GM18507 (cell line): ENCODE measurements at places on chromosomes 4 and X.

- no peak for DNase-seq
Observed at GRCh38 chr4:121272526-121272925, 108.3 kb downstream of the QRFPR start.

GRCh38 chr4:44984083-44984482 is 257.7 kb upstream of the GNPDA2 start:
- no peak for DNase-seq

DNA sequence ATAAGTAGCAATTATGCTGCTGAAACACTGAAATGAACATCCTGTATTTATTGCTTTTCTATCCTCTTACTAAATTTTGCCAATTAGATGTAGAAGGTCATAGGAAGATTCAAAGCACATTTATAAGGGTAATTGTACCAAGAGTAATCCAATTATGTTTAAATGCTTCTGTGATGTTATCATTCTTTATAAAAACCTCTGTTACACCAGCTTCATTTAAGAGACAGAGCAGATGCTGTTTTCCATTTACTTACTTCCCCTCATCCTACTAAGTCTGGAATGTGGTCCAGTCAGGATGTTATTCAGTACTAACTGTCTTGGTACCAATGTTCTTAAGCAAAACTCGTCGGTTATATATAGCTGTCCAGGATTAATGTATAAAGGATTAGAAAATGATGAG is 539.6 kb downstream of the PDHA2 start:
- DNase-seq = no peak

- no peak for DNase-seq
Observed at GRCh38 chrX:8851231-8851886, 50.2 kb upstream of the FAM9A start.

- DNase-seq = no peak
Observed at GRCh38 chrX:150529587-150529986, 38.8 kb upstream of the MTM1 start.

GRCh38 chr4:17787315-17787714 is 5.9 kb upstream of the FAM184B start:
- DNase-seq = no peak

DNA sequence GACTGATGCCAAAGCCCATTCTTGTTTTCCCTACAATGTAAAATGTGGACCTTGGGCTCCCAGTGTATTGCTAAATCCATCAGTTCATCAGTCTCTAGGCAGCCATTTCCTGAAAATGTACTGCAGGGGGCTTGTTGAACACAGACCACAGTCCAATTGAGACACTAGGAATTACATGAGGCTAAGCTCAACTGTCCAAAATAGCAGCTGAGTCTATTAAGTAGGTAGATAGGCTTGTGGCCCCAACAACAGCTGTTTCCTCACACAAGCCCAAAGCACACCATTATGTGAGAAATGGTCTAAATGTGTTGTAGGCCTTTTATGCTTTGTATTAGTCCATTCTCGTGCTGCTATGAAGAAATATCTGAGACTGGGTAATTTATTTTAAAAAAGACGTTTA is 60.0 kb upstream of the PAK3 start:
- DNase-seq = no peak

DNA sequence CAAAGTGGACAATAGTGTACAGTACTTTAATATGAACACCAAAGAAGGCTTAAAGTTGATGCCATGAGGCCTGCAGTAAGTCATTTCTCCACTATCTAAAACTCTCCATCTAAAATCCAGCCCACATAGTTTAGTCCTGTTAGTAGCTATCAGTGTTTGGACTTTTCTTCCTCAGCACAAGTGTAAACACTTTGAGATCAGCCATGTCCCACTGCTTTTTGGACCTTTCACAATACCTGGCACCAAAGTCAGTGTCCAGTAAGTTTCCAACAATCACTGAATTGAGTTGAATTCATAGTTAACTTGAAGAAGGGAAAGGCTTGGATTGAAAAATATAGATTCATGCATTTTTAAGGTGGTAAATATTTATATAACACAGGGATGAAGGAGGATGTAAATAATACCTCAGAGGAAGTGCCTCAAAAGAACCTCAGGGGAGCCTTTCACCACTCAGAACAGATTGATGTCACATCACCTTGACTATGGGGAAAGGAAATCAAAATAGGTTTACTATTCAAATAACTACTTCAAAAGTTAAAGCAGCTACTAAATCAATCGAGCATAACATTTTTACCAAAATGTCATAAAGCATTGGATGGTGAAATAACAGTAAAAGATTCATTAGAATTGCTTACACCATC is 76.7 kb downstream of the FTHL17 start:
- no peak for DNase-seq

- no peak for DNase-seq
Observed at GRCh38 chrX:19785647-19786046, 101.8 kb downstream of the SH3KBP1 start.

DNA sequence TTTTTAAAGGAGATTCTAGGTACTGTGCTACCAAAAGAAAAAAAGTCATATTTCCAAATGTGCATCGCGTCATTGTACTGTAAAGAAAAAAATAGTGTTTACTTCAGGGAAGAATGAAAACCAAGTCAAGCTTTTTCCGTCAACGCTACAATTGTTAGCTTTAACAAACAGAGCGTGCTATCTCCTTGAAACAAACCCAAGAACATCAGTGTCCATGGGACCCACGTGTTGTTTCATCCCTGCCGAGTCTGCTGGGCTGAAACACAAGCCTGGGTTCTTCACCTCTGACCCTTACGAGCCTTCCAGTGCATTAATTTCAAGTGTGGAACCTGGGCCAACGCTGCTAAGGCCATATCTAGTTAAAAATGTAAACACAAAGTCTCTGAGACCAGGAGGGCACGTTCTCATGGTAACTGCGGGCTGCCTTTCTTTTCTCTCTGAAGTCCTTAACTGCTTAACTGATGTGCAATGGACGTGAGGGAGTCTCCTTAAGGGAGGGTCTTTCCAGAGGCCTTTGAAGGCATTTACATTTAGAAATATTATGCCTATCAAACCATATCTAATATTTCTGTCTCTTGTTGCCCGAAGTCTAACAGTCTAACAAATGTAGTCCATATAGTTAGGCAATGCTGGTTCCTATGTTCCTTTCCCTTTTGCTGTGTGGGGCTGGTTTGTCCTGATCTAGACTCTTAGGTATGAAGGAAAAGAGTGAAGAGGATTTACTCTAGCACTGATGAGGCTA is 36.3 kb downstream of the ING2 start:
- no peak for DNase-seq

GRCh38 chrX:73838123-73838522 is 275.1 kb downstream of the CHIC1 start:
- DNase-seq = no peak

DNA sequence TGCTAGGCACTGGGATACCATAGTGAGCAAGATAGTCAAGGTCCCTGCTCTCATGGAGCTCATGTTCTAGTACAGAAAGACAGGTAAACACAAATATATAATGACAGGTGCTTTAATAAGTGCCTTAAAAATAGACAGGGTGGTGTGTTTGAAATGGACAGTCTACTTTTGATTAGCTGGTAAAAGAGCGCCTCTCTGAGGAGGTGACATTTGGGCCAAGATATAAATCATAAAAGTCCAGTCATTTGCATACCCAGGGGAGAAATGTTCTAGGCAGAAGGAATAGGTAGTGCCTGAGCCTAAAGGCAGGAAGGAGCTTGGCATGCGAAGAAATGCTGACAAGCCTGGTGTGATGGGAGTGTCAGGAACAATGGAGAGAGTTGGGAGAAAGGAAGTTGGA is 83.6 kb downstream of the DNAAF6 start:
- no peak for DNase-seq

DNA sequence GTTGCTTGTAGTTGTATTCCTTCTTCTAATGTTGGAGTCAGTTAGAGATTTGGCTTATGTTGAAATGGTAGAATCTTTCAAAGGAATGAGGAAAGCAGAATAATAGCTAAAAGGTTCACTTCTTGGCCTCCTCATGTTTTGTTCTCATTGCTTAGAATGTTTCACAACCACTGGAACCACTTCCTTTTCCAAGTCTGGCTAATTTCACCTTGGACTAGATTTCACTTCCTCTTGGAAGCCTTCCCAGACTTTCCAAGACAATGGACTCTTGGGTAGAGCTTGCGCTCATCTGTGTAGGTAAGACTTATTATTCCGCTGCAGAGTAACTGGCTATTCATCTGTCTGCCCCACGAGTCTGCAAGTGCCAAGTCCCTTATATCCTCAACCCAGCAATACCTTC is 8.3 kb downstream of the SPATA18 start:
- no peak for DNase-seq

DNA sequence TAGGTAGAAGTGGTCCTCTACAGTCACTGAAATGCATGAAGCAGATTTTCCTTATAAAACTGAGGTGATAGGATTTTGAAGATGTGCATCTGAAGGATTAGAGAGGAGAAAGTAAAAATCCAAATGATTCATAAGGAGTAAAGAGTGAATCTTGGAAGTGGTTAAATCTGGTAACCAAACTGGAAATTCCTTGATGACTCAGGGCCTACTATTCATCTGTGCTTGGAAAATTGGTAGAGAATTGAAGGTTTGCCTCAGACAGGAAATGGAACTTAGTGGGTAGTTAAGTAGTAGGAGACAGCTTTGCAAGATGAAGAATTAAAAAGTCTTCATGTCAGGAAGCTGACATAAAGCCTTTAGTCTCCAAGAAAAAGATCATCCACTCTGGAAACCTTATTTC is 368.9 kb upstream of the CTSO start:
- no peak for DNase-seq

- DNase-seq = no peak
Observed at GRCh38 chrX:76921176-76921575, 493.7 kb downstream of the MAGEE1 start.

DNA sequence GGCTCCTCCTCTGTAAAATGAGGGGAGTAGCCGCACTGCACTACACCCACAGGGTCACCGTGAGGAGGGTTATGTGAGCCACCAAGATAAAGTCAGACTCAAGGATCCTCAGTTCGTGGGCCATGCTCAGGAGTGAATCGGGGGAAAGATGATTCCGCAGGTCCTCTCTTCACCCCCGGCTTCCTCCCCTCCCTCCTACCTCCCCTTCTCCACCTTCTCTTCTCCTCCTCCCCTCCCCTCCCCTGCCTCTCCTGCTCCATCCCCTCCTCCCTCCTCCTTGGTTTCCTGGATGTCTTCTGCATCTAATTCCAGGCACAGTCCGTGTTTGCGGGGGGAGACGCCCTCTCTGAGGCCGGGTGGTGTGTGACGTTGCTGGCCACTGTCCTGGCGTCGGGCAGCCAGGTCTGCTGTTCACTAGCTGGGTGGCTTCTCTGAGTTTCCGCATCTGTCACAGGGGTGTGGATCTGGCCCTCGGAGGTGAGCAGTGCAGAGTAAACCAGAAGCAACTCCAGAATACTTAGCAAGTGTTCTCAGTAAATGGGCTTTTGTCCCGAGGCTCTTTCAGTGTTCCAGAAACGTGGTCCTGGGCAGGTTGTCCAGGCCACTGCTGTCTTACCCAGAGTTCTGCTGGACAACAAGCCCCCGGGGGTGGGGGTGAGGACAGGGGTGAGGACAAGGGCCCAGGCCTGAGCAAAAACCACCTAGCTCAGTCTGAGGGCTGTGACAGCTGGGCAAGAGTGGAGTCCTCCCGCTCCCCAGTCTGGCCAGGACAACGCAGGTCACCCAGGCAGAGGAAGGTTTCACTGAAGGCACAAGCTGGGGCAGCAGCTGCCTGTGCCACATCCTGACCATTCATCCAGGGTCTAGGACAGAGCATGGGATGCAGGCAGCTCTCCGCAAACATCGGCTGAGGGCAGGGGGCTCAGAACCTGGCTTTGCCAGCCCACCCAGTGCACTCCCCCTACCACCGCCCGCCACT is 92.4 kb downstream of the PPP2R2C start:
- no peak for DNase-seq

DNA sequence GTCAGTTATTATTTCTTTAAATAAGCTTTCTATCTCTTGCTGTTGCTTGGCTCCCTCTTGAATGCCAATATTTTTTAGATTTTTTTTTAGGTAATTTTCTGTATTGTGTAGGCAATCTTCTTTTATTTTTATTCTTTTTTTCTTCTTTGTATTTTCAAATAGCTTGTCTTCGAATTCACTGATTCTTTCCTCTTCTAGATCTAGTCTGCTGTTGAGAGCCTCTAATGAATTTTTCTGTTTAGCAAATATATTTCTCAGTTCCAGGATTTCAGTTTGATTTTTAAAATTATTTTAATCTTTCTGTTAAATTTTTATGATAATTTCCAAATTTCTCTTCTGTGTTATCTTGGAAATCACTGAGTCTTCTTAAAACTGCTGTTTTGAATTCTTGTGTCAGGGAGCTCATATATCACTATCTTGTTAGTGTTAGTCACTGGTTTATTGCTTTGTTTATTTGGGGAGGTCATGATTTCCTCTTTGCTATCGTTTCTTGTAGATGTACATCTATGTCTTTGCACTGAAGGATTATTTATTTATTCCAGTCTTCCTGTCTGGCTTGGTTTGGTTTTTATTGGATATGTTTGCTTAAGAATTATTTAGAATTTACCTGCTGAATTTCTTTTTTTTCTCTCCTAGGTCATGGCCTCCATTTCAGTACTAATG is 39.9 kb upstream of the GPRIN3 start:
- DNase-seq = no peak

DNA sequence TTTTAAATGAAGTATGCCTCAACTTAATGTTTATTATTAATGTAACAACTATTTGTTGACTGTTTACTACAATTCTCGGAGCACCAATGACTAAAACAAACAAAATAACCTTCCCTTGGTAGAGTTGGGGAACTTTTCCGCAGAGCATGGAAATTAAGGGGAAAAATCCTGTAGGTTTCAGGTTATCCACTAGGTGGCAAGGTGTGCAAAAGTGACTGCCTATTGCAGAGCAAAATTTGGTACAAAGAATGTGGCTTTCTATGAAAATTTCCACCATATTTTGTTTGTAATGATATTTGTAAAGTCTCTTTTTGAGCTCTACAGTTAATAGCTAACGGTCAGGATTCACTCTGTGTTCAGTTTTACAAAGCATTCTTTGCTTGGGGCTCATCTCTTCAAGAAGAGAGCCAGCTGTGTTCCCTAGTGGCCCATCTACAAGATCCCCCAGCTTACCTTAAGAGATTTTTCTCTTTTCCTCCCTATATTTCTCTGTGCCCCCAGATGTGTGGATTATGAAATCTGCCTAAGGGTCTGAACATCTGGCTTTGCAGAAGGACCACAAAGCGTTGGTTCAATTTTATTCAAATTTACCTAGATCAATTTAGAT is 61.1 kb downstream of the FBXO8 start:
- no peak for DNase-seq

DNA sequence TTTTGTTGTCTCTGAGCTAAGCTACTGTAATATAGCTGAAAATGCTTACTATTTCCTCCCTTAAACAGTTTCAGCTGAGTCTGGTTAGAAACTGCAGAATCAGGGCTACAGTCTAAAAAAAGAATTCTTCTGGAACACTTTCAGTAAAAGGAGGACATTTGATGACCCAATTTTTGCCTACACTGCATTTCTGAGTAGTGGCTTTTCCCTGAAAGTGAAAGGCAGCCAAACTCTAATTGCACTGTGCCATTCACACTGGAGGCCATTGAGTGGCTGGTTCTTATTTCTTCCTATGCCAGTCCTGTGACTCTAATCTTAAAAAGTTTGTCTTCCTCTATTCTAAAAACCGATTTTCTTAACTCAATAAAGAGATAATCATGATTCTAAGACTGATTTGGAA is 526.0 kb downstream of the CFAP47 start:
- no peak for DNase-seq

GRCh38 chr4:103915224-103915869 is 195.6 kb upstream of the TACR3 start:
- no peak for DNase-seq
